ENCODE measurements at places on chromosomes 2 and 18.

DNA sequence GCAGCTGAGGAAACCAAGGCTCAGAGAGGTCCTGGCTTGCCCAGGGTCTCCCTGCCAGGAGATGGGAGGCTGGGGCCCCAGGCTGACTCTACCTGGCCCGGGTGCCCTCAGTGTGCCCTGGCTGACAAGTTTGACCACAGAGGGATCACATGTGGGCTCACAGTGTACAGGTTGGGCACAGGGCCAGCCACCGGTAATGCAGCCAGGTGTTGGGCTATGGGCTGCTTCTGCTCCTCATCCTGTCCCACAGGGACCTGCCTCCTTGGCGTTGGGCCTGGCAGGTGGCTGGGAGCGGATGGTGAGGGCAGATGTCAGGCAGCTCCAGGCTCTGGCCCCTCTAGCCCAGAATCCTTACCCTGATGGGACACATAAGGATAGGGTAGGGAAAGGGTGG, 250.5 kb downstream of the LOXHD1 start:
- DNase-seq = no peak

GRCh38 chr18:49878567-49879270, 65.4 kb upstream of the ACAA2 start:
- no peak for DNase-seq

DNA sequence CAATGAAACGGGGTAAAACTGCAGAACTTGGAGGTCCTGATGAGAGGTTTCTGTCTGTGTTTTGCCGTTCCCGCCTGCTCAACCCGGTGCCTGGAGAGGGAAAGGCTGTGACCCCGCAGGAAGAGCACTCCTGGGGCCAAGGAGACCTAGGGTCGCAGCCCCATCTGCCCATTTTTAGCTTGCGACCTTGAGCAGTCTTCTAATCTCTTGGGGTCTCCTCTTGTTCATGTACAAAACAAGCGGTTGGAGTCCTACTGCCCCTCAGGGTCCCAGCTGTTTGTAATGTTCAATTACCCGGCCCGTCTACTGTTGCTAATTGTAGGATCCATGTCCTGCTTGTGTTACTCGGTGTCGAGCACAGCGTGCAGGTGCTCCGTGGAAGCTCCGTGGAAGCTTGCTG, 104.5 kb downstream of the PTGR3 start:
- no peak for DNase-seq

DNA sequence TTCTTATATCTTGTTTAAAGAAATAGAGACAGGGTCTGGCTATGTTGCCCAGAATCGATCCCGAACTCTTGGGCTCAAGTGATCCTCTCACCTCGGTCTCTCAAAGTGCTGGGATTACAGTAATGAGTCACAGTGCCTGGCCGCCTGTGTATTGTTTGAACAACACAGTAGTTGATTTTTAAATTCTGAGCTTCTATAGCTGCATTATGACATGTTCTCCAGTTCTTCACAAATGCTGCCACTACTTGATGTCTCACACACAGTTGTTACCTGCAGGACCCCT, 7.7 kb upstream of the RHOB start:
- DNase-seq = no peak

GRCh38 chr2:195836002-195836401, 179.0 kb downstream of the SLC39A10 start:
- no peak for DNase-seq

DNA sequence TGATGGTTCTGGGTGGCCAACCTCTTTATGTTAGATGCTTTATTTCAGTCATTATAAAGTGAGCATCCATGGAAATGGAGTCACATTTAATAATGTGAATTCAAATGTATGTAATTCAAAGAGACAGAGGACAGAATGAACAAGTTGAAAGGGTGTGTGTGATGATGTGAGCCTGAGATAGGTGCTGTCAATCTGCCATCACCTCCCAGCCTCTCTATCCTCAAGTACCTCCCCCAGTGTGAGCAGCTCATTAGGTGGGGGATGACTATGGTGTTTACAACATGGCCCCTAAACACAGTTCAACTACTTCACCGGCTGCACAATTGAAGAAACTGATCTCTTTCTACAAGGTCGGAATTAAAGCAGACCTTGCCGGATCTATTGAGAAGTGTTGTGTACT, 74.7 kb upstream of the IGFBP5 start:
- DNase-seq = no peak

DNA sequence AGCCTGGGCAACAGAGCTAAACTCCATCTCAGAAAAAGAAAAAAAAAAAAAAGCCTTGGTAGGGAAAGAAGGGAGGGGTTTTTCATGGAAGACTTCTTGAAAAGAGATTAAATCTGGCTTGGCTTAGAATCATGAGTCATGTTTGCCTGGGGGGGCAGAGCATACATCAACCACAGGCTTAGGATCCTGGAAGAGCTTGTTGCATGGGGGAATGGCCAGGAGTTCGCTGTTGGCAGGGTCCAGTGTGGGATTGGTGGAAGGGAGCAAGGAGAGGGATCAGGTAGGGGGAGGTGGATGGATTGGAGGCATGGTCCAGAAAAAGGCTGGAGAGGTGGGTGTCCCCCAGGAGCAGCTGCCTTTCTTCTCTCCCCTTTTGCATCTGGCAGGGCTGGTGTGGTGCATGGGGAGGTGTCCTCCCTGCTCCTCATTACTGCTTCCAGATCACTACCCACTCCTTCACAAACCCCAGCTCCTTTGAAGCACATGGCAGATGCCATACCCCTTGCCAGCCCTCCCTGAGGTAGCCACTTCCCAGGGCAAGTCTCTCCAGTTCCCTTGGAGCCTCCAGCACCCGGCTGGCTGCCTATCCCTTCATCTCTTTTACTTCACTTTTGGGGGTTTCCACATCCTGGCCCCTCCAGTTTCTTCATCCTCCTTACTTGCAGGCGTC, 2.5 kb downstream of the ARMC9 start:
- no peak for DNase-seq

GRCh38 chr18:48481092-48481491, 57.7 kb upstream of the CTIF start:
- no peak for DNase-seq

GRCh38 chr2:240498171-240498957, 59.4 kb downstream of the ANKMY1 start:
- no peak for DNase-seq

DNA sequence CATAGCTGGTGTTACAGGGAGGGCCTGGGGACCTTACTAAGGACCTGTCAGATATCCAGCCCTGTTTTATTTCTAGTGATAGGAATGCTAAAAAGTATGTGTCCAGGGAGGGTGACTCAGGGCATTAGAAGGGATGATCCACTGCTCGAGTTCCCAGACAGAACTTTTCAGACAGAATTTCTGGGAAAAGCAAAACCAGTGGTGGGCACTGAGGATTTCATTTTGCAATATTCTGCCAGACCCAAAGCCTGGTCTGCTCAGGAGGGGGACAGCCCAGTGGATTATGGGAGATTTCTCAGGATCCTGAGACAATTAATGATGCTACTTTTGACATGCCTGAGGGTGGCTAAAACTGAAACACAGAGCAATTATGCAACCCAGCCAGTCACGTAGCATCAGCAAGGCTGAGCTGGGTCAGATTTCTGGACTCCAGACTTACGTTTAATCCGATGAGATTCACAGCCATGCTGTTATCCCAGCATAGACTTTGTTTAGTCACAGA, 4.7 kb upstream of the KCNE4 start:
- DNase-seq = no peak

DNA sequence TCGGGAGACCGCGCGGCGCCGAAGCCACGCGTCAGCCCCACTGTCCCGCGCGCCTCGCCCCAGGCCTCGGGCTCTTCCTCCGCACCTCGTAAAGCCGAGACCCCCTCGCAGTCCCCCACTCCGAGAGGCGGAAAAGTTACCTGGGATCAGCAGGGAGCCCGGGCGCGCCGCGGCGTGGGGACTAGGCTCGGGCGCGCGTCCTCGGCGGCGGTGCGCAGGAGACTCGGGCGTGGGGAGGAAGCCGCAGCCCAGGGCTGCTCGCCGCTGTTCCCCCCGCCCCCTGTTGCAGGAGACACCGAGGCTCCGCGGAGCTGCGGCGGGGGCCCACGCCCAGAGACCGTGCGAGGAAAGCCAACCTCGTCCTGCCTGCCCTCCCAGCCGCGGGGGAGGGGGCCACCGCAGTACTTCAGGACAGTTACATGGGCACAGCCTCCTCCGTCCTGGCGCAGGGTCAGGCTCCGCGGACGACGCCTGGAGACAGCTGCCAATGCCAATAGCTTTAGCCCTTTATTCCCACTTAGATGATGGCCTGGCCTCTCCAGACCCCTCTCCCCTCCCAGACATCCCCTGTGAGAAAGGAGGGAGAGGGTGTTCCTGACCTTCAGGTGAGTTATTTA, at the start of gene EPB41L3:
Gene EPB41L3, minus strand, starts transcription at position 225 of the 617 bp plus-strand sequence. CDS start 54,814 bp downstream, outside the sequence.
- no peak for DNase-seq

DNA sequence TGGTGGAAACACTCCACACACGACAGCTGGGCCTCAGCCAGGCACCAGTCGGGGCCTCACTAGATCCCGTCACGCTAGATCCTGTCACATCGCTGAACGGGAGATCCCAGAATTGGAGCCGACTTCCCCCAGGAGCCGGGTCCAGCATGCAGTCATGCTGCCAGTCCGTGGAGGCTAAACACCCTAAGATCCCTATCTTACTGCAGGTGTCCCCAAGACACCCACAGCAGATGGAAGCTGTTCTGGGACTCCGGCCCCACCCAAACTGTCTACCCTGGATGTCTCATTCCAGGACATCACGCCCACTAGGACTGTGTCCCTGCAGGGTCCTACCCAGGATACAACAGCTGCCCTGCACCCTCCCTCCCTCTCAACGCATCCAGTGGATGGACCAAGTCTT, 23.4 kb downstream of the ZNF516 start:
- DNase-seq = no peak

- no peak for DNase-seq
Measured at GRCh38 chr2:19378939-19379338, 20.5 kb upstream of the OSR1 start.

DNA sequence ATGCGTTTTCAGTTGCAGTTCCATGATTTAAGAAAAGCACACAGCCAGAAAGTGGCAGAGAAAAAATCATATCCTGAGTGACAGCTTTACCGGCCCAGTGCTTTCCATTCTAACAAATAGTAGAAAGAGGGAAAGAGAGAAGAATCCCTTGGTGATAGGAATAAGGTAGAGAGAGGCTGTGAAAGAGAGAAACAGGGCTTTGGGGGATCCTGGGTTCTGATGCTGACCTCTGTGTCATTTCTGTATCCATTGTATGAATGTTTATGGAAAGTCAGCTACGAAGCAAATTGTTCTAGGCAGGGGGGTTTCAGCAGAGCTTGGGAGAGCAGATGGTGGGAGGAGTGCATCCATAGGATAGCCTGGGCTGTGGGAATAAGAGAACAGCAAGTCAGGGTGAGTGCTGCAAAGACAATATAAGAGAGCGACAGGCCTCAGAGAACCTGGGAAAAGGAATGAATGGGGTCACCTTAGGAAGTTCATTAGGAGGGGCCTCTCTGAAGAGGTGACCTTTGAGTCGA, 203.4 kb upstream of the TNP1 start:
- no peak for DNase-seq

DNA sequence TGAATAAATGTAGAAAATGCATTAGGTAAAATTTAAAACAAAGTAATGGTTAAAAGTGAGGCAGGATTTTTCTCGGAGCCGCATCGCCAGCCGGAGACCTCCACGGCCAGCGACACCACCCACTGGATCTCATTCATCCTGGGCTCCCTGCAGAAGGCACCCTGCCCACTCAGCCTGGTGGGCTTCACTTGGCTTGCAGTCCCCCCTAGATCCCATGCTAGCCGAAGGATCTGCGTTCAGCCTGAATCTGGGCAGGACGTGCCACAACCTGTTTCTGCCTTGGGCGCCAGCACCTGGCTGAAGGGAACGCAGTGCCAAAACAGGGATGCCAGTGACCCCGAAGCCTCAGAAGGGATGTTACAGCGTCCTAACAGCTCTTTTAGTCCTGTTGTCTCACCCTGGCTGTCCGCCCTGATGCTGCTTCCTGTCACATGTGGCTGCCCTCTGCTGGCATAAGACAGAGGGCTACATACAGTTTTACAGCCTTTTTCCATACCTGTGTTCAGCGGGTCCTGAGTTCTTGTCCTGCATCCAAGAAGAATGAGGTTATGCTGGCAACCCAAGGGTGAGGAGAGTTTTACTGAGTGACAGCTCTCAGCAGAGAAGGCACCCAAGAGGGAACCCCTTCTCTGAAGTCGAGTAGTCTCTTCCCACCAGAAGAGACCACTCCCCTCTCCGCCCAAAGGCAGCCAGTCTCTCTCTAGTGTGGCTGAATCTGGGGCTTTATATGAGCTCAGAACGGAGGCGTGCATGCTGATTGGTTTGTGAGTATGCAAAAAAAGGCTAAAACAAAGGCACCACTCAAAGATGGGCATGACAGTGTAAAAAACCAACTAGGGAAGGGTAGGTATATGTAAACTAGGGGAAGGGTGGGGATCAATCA, 173.1 kb upstream of the GYPC start:
- DNase-seq = no peak

DNA sequence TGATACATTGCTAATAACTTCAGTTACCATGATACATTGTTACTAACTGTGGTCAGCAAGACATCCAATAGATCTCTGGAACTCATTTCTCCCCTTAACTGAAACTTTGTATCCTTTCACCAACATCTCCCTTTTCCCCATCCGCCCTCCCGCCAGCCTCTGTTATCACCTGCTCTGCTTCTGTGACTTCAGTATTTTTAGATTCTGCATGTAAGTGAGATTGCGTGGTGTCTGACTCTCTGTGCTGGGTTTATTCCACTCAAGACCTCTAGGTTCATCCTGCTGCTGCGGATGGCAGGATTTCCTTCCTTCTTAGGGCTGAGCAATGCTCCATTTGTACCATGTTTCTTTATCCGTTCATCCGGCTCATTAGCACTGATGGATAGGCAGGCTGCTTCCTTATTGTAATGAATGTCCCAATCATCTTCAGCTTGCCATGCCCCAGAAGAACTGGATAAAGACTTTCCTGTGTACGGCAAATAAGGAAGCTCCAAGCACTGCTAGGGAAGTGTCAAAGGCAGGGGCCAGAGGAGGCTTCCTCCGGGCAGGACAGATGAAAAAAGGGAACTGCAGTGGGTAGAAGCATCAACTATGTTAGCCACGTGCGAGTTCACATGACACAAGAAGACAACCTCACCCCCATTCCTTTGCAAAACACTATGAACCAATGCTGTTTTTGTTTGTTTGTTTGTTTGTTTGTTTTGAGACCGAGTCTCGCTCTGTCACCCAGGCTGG, 113.4 kb downstream of the EIPR1 start:
- DNase-seq = no peak

GRCh38 chr18:58484989-58485981, 143.6 kb downstream of the ALPK2 start:
- no peak for DNase-seq

GRCh38 chr2:41160439-41160838, 708.5 kb upstream of the SLC8A1 start:
- no peak for DNase-seq

- no peak for DNase-seq
Measured at GRCh38 chr2:100062336-100062735, 80.1 kb downstream of the AFF3 start.

DNA sequence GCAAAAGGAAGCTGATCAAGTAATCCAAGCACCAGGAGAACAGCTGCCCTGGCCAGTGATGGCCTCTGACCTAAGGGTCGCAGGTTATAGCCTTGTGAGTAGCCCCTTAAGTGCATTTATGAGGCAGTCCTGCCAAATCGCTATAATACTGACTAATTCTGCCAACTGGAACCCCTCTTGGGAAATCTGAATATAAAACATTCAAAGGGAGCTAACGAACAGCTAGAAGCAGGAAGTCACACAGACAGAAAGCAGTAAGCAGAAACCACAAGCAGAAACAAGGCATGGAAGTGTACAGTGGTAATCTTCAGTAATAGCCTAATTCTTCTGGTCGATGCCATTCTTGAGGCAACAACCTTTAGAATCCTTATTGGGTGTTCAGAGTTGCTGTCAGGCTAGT, 521.3 kb downstream of the METTL4 start:
- DNase-seq = no peak

GRCh38 chr2:38146275-38146906, 70.4 kb upstream of the CYP1B1 start:
- DNase-seq = peak; percentile 7

GRCh38 chr18:9944805-9945204, 31.0 kb downstream of the VAPA start:
- DNase-seq = no peak
